Activated naive CD8-positive, alpha-beta T cell treated with anti-CD3 and anti-CD28 coated beads for 36 hours (primary cell): ENCODE measurements at places on chromosomes 16 and 17. TPM values are rescaled to one million over a fixed set of nuclear protein-coding genes. Genes with fewer than 3 reads are reported as not detected.

The CLEC3A gene
- total RNA-seq = not detected

The ORMDL3 gene
- 59.1 TPM for total RNA-seq

The PDIA2 gene
- not detected for total RNA-seq

The PPY gene
- total RNA-seq = not detected

The EVI2B gene
- 14.8 TPM for total RNA-seq

The KRT20 gene
- not detected for total RNA-seq
